Urinary bladder (tissue), 4 donors: ENCODE measurements at places on chromosomes 7 and 10. TPM values are rescaled to one million over a fixed set of nuclear protein-coding genes. Genes with fewer than 3 reads are reported as not detected.

NPFFR1 gene
- total RNA-seq, result 0.05 TPM

DNA sequence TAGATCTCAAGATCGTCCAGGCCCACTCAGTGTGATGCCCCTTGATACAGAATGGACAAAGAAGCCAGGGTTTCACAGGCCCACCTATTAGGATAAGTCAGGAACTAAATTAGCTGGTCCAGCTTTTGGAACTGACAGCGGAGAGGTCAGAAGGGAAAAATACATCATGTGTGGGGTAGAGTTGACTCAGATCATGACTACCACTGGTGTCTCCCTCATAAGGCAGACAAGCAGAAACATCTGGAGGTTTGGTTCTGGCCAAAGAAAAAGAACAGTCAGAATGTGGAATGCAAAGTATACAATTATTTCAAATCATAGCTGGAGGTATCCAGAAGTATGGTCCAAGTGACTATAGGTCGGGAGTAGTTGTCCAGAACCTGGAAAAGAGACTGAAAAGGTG is 621.1 kb upstream of the CELF2 start:
- DNase-seq, result no peak

DNA sequence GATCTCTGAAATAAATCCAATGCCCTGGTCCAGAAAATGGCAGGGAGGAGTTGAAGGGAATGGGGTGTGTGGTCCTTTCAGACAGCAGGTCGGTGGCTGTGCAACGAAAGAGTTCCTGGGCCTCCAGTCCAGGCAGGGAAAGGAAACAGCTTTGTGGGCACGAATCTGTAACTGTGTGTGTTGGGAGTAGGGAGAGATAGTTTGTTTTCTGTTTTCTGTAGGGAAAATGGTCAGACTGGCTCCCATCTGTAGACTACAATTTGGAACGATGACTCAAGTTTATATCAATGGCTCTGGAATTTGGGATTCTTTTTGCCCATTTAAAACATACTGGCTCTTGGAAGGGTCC is 2.6 kb upstream of the HOXA9 start:
- no peak for DNase-seq

DNA sequence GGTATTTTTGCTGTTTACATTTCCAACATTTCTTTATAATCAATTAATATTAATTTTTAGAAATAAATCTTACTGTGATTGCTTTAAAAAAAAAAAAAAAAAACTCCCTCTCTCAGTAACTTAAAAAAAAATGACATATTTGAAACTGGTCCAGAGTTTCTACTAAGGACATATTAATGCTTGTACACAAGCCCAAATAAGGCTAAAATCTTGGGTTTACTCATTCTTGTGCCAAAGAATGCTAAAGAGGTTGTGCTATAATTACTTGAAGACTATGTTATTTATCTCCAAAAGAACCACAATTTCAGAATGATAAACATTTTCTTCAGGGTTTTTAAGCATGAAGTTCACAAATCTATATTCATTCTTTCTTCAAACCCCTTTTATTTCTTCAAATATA is 39.4 kb upstream of the PHF14 start:
- DNase-seq, result no peak

OR9A2 gene
- total RNA-seq, result 1.1 TPM
